ENCODE measurements at places on chromosomes 2 and 18.

GRCh38 chr18:74582642-74583041 lies 15.0 kb upstream of the ZNF407 start:
- DNase-seq = no peak

- no peak for DNase-seq
Measured at GRCh38 chr2:19819097-19820065, 82.4 kb downstream of the TTC32 start.

GRCh38 chr2:54999182-54999581 lies 51.1 kb downstream of the RTN4 start:
- DNase-seq = no peak

DNA sequence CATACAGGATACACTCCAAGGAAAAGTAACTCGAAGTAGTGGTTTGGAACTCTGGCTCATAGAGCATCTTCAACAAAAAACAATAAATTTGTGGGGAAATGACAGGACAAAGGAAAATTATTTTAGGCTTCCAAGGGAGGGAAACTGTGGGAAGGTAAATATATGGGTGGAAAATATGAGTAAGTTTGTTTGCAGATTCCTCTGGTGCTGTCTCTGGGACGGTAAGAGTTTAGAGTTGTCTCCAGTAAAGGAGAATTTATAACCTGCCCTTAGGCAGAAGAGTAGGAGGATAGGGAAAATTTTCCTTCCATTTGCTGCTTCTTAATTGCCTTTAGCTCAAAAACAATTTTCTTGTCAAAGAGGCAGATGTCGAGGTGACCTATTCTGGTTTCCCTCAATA lies 19.3 kb downstream of the HNMT start:
- no peak for DNase-seq

DNA sequence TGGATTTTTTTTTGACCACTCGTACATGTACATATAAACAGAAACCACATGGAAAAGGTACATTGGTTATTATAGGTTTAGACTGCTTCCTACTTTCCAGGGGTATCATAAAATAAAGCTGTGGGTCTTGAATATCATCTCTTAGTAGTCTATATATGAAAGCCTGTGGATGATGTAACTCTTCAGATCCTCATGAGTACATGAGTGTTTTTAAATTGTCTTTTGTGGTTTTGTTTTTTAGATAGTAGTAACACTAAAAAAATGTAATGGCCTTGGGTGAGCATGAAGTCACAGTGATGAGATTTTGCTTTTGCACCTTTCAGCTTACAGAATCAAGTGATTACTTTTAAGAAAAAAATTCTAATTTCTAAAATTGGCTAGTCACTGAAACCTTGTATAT lies 80.2 kb downstream of the RAB3GAP1 start:
- DNase-seq = no peak

DNA sequence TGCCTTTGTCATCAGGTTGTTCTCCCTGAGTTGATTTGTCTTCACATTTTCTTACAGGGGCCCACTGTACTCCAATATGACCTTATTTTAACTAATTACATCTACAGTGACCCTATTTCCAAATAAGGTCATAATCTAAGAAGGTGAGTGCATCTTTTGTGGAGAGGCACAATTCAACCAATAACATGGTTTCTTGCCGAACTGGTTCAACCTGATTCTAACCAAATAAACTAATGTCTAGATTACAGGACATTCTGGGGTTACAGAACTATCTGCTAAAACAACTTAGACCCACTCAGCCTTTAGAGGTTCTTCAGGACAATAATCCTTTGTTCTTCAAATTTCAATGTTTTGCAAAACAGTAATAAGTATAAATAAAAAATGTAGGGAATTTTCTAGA lies 496.5 kb upstream of the SOX11 start:
- DNase-seq = no peak

- DNase-seq = no peak
Measured at GRCh38 chr2:70380621-70381020, 78.8 kb upstream of the FAM136A start.
